ENCODE measurements at places on chromosomes 2 and 18. TPM values are rescaled to one million over a fixed set of nuclear protein-coding genes. Genes with fewer than 3 reads are reported as not detected.

Gene KIAA2012
- total RNA-seq, result not detected

DNA sequence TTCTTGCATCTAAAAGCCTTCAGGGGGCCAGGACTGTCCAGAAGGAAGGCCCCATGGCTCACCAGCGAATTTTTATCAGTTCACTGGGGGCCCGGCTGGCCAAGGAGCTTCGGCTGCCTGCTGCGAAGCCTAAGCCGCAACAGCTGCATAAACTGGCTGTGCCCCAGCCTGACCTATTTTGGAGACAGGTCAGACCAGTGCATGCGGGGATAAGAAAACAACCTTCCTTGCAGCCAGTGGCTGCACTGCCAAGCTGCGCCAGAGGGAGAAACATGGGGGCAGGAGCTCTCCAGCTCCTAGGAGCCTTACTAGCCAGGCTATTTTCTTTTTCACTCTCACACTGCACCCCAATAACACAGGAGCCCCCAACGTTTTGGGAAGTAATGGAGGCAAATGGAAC is 15.2 kb downstream of the PAX3 start:
- peak; percentile 84 for DNase-seq

DNA sequence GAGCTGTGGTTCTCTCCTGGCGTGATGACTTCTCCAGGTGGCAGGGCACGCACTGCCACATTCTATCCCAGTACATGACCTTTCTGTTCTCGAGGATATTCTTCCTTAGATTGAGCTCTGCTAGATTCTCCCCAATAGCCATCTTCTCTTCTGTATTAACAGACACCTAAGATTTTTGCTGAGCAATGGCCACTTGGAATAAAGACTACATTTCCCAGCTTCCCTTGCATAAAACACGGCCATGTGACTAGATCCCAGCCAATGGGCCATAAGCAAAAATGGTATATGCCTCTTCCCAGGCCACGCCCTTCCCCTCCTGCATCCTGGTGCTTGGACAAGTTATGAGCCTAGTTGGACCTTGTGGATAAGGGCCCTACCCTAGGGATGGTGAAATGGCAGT is 82.1 kb downstream of the EIF2AK3 start:
- DNase-seq, result no peak

GRCh38 chr18:30491815-30492551 is 550.6 kb downstream of the DSC3 start:
- DNase-seq, result no peak

DNA sequence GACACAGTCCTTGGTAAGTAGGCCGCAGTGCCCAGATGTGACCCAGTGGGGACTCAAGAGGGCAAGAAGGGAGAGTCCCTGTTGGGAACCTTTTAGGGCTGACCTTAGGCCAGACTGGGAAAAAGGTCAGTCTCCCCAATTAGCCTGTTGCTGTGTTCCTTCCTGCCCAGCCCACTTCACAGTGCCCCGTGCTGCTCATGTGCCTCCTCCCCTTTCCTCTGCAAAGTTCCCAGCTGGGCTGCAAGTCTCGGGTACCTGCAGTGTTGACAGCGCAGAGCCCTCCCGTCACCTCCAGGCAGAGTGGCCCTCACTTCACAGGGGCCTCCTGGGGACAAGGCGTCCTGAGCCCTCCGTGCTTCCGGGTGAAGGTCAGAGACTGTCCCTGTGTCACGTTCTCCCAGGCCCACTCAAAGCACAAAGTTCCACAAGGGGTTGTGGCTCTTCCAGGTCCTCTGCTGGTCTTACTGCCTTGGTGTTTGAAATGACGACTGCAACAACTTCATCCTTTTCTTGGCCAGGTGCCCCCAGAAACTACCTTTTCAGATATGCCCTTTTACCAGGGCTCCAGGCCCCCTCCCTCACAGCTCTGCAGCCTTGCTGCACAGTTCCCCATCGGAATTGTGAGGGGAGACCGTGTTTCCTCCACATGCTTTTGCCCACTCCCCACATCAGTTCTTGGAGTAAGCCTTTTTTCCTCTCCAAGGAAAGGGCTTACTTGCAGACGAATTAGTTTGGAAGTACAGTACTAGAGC is 225.8 kb downstream of the ALPK2 start:
- no peak for DNase-seq

DNA sequence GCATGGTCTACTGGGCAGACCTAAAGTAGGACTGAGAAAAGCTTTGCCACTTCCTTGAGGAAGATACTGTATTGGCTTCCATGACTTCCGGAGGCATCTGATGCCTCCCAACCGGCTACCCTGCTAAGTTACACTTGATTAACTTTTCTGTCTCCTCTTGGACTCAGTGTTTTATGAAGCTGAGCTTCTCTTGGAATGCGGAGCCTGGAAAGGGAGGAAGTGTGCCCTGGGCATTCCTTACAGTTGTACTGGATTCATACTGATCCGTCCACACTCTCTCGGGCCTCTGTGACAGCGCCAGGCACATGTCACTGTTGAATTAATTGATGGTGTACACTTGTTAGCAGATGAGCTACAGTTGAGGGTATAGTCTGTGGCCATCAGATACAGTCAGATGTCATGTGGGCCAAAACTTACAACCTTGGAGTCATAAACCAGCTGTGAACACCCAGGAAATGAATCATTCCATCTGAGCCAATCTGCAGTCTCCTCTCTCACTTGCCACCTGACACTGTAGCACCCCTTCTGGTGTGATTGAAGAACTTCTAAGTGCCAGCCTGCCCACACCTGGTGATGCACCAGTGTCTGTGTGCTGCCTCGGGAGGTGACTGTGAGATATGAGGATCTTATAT is 122.5 kb downstream of the FHOD3 start:
- no peak for DNase-seq

- DNase-seq, result no peak
These were observed 37.4 kb upstream of the SATB2 start for GRCh38 chr2:199495147-199495546.

Data from gastrocnemius medialis (tissue), 4 donors.